ENCODE measurements at places on chromosomes 1 and 21. TPM values are rescaled to one million over a fixed set of nuclear protein-coding genes. Genes with fewer than 3 reads are reported as not detected.

DNA sequence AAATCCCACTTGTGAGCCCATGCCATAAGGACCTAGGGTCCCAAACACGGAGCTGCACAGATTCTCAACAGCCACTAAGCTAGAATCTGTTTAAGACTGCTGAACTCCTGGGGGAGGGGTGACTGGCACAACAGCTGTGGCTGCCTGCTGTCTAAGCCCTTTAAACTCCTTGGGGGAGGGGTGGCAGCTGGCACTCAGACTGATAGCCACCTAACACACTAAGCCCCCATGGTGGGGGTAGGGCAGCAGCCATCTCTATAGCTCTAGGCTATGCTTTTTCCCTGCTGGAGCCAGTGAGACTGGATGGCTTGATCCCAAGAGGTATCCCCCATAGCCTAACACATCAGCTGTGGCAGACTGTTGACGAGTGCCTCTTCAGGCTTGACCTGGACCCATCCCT is 73.3 kb upstream of the FMO3 start:
- H3K4me1 ChIP-seq = no peaks in the 10 kb centered on the region
- no peak overlapping the region for H3K27ac ChIP-seq
- no peak overlapping the region for H3K4me3 ChIP-seq
- DNase-seq = no peak
- H3K27me3 ChIP-seq = no peaks in the 10 kb centered on the region

- DNase-seq = no peak
- no peaks in the 10 kb centered on the region for H3K27me3 ChIP-seq
- H3K36me3 ChIP-seq = no peaks in the 10 kb centered on the region
- peaks cover 4% of the 10 kb centered on the region for H3K4me1 ChIP-seq
Observed at GRCh38 chr1:167298325-167298724, 77.6 kb downstream of the POU2F1 start.

WDR64 gene
- 4.3 TPM for total RNA-seq

NCMAP gene
- 1.1 TPM for total RNA-seq

DISC1 gene
- 6.8 TPM for total RNA-seq

AMY1B gene
- total RNA-seq = not detected
